Left renal pelvis (tissue), 4 donors: ENCODE measurements at places on chromosomes 7 and 10. TPM values are rescaled to one million over a fixed set of nuclear protein-coding genes. Genes with fewer than 3 reads are reported as not detected.

Gene BLVRA
- polyA plus RNA-seq, result 57.2 TPM

Gene PARG
- 37.6 TPM for polyA plus RNA-seq

Gene SLC25A40
- polyA plus RNA-seq, result 38.9 TPM

Gene CASTOR2
- polyA plus RNA-seq, result 7.5 TPM

Gene GSTK1
- polyA plus RNA-seq, result 227 TPM

Gene OR2A7
- 5.4 TPM for polyA plus RNA-seq

Gene NCF1
- 2.7 TPM for polyA plus RNA-seq

Gene BUD23
- 83.3 TPM for polyA plus RNA-seq

GRCh38 chr7:38190011-38190410, 12.0 kb downstream of the STARD3NL start:
- no peak for DNase-seq

DNA sequence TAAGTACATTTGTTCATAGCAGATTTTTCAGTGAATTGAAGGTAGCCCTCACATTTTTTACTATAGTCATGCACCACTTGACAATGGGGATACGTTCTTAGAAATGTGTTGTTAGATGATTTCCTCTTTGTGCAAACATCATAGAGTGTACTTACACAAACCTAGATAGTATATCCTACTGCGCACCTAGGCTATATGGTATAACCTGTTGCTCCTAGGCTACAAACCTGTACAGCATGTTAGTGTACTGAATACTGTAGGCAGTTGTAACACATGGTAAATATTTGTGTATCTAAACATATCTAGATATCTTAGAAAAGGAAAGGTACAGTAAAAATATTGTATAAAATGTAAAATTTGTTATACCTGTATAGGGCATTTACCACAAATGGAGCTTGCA, 41.2 kb downstream of the TAX1BP1 start:
- no peak for DNase-seq

- no peak for DNase-seq
Observed at GRCh38 chr7:107236862-107237261, 68.1 kb downstream of the HBP1 start.

GRCh38 chr7:139673230-139673629, 104.6 kb downstream of the HIPK2 start:
- no peak for DNase-seq

- no peak for DNase-seq
Observed at GRCh38 chr7:1027242-1028043, 16.9 kb upstream of the GPR146 start.

DNA sequence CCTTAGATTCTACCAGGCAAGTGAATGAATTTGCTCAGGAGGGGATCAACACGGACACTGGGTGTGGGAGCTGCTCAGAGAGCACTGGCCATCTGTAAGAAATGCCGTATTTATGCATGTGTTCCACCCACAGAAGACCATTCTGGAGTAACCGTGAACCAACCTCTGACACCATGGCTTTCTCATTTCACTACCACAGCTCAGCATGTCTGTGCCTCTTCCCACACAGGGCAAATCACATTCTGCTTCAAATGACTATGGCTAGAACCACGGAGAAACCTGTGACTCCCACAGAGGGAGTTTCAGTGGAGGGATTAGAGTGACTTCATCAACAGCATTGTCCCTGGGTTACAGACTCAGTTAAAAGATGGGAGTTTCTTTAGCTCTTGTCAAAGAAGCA, 893.4 kb downstream of the XPNPEP1 start:
- DNase-seq, result no peak

- DNase-seq, result no peak
Observed at GRCh38 chr7:151087245-151088018, 1.2 kb downstream of the AGAP3 start.

DNA sequence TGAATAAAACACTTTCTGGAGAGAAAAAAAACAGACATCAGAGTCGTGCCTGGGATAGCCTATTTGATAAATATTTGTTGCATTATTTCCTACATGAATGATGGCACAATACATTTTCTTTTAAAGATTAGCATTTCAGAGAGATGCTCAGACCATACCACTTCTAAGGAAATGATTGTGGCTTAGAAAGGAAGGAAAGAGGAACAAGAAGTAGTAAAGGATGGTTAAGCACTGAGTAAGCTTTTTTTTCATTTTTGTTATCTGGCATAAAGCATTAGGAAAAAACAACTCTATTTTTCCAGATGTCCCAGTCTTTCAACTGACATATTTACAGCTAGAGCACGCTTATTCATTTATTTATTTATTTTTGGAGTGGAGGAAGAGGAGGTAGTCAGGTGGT, 258.8 kb upstream of the TEX47 start:
- no peak for DNase-seq

DNA sequence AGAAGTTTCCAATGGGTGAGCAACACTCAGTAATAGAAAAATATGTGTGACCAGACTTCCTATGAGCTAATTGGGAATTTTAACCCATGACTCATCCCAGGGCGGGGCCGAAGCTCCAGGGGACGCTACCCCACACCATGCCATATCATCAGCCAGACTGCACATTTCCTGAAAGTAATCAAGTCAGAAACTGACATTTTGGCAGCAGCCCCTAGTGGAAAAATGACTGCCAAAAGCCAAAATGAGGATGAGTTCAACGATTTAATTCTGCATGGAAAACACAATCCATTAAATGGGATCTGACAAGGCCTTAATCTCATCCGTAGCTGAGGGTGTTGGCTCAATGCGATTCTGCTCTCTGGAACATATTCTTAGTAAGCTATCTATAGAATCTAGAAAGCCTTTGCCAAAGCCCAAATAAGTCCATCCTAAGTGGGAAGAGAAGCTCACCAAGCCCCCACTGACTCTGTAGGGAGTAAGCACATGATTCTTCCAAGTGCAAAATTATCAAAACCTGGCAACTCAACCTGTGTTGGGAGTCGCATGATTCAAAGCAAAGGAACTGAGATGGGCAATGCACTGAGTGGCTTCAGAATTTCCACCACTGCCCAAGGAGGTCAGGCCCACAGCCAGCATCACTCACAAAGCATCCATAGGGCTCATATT, 93.1 kb upstream of the PDE1C start:
- DNase-seq, result no peak

GRCh38 chr7:86793136-86793535, 149.4 kb downstream of the GRM3 start:
- no peak for DNase-seq

DNA sequence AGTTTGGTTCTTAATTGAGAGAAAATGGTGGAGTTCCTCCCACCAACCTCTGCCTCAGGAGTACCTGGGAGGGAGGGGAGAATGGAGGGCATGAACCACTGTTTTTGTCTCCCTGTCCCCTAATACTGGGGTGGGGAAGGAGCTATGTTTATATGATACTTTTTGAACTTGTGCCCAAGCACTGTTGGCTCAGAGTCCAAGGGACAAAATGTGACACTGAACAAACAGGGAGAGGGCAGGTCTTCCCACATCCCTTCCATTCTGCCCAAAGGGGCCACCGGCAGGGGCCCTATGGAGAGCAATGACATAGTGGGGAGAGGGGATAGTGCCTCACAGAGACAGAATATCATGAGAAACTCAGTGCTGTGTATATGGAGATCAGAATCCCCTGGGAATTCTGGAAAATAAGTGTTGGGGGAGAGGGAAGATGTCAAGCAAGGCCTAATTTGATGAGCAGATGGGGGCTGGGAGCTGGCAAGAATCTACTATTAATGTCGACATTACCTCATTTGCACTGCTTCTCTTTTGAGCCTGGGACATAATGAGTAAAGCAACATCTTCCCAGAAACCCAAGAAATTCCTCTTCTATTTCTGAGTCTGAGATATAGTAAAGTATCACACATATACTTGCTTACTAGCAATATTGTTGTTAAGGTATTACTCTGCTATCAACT, 180.6 kb downstream of the CYP26A1 start:
- DNase-seq, result no peak
